ENCODE measurements at places on chromosomes 1 and 21. TPM values are rescaled to one million over a fixed set of nuclear protein-coding genes. Genes with fewer than 3 reads are reported as not detected.

LMX1A gene
- polyA plus RNA-seq, result not detected

MAGI3 gene
- polyA plus RNA-seq, result 0.94 TPM

MYBPH gene
- polyA plus RNA-seq, result 0.09 TPM

PCP4L1 gene
- polyA plus RNA-seq, result 0.19 TPM

KRTAP7-1 gene
- not detected for polyA plus RNA-seq

SLC2A5 gene
- polyA plus RNA-seq, result 4.6 TPM

- no peak for DNase-seq
Measured at GRCh38 chr1:49036700-49037099, 260.0 kb upstream of the BEND5 start.

GRCh38 chr1:222372221-222372620 is 175.7 kb downstream of the HHIPL2 start:
- no peak for DNase-seq

GRCh38 chr1:198934426-198934825 is 295.6 kb downstream of the PTPRC start:
- no peak for DNase-seq

- DNase-seq, result no peak
Measured at GRCh38 chr1:20584890-20585289, 4.0 kb upstream of the CDA start.

DNA sequence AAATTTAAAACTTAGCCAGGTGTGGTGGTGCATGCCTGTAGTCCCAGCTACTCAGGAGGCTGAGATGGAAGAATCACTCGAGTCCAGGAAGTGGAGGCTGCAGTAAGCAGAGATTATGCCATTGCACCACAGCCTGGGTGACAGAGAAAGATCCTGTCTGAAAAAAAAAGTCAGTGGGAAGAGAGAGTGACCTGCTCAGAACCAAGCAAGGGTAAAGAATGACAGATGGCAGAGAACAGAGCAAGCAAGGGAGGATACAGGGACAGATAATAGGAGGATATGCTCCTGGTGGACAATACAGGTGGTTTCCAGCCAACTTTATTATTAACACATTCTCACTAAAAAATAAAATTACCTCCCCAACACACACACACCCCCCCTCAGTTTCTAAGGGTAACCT is 4.6 kb upstream of the TMEM51 start:
- DNase-seq, result no peak

DNA sequence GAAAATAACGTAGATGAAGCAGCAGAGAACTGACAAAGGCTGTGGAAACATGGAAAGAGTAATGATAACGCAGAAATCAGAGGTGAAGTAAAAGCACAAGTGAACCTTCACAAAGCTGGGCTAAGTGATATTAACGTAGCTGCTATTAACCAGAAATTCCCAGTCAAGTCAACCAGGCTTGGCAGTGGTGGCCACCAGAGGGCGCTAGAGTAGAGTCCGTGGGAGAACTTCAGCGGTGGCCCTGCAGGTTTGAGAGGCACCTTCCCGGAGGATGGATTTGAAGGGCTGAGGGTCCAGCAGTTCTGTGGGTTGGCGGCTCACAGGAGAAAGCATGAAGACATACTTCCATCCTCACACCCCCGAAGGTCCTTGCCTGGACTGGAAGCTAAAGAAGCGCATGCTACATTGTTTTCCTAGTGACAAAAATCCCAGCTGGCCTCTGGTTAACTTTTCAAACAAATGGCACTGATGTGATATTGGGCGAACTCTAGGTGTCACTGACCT is 81.7 kb upstream of the ZNF648 start:
- peak; percentile 97 for DNase-seq

GRCh38 chr1:240586006-240586405 is 25.9 kb downstream of the GREM2 start:
- DNase-seq, result no peak

GRCh38 chr1:115632251-115633026 is 9.3 kb upstream of the VANGL1 start:
- no peak for DNase-seq

GRCh38 chr1:6329851-6330250 is 63.7 kb downstream of the ACOT7 start:
- no peak for DNase-seq

GRCh38 chr1:153786038-153786790 is 11.0 kb downstream of the SLC27A3 start:
- DNase-seq, result no peak

- DNase-seq, result no peak
Measured at GRCh38 chr1:172487550-172487949, 43.7 kb upstream of the PIGC start.

DNA sequence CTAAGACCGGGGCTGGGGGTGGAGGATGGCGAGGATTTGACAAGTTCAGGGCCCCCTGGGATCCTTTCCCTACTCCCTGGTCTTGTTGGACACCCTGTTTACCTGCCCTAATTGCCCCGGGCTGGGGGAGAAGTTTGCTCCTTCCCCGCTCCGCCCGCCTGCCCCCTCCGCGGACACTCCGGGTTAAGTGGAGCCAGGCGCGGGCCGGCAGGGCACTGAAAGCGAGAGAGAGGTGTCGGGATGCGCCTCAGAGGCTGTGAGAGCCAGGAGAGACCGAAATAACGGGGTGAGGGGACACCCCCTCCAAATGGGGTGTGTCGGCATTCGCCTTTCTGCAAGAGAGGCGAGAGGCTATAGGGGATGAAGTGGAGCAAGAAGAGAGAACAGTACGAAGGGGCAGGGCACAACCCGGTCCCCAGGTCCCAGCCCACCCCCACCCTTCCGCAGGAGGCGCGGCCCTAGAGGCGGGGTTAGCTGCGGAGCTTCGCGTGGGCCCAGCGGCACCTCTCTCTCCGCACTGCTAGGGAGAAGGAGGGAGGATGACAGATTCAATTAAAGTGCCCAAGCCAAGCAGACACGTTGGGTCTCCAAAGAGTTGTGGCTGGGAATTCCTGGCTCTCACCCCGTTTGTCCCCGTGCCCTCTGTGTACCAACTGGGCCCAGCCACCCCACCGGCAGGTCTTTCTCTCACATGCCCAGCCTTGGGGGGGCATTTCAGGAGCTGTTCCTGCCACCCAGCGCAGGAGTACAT is 3.8 kb downstream of the EFNA3 start:
- DNase-seq, result peak; percentile 78

DNA sequence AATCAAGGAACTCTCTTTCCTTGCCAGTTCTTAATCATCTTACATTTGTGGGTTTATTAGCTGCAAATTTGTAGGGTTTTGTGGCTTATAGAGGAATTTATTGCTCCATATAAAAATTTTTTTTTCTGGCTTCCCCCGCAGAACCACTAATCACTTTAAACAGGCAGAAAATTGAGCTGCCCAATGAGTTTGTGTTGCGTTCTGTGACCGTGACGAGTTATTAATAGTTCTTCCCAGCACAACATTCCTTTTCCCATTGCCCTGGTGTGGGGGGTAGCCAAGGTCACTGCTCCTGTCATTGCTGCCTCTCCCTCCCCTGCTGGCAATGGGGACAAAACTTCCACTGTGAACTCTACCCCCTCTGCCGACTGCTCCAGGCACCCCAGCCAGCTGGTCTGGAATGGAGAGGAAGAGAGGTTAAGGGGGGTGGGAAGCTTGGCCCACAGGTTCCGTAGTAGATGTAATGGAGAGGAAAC is 55.1 kb downstream of the UBE2T start:
- DNase-seq, result peak; percentile 76

Measured in spleen (tissue), 13 donors.